Left ventricle myocardium superior (tissue), 1 donor: ENCODE measurements at places on chromosomes 7 and 10. TPM values are rescaled to one million over a fixed set of nuclear protein-coding genes. Genes with fewer than 3 reads are reported as not detected.

The SAP25 gene
- 0.77 TPM for total RNA-seq

DNA sequence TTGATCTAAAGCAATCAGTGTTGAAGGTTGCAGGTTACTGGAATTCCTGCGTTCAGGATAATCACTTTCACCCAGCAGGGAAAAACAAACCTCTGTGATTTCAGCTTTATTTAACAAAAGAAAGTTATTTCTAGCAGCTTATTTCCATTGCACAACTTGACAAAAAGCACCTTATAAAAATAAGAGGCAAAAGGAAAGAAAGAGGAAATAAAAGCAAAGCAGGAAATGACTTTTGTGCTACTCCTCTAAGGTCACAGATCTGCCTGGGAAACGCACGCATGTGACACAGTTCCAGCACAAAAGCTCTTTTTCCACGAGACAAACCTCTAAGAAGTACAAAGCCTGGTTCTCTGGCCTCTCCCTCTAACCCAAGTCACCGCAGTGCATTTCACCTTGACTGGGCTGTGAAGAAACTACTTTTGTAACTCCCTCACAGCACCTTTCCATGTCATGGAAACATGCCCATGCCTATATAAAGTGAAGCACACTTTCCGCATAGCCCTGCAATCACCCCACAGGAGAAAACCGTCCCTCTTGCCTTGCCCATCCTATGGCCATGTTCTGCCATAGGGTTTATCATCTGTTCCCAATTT, 870 bp downstream of the ANK3 start:
- no peak for DNase-seq

The CADPS2 gene
- total RNA-seq: 29.1 TPM

DNA sequence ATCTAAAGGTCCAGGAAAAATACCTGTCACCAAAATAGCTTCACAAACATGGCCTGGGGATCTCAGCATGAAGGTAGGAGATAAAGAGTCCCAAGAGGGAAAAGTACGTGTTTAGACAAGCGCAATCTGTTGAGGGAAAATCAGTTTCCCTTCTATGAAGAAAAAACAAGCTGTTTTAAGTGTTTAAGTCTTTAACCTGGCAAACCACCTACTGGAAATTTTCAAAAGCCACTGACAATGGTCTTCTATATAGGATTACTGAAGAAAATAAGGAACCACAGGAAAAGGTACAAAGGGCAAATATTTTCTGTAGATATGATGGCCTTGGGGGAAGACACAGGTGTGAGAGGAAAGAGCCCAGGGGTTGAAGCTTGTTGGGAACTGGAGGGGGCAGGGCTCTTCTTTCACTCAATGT, 21.2 kb downstream of the ALDH18A1 start:
- no peak for DNase-seq

DNA sequence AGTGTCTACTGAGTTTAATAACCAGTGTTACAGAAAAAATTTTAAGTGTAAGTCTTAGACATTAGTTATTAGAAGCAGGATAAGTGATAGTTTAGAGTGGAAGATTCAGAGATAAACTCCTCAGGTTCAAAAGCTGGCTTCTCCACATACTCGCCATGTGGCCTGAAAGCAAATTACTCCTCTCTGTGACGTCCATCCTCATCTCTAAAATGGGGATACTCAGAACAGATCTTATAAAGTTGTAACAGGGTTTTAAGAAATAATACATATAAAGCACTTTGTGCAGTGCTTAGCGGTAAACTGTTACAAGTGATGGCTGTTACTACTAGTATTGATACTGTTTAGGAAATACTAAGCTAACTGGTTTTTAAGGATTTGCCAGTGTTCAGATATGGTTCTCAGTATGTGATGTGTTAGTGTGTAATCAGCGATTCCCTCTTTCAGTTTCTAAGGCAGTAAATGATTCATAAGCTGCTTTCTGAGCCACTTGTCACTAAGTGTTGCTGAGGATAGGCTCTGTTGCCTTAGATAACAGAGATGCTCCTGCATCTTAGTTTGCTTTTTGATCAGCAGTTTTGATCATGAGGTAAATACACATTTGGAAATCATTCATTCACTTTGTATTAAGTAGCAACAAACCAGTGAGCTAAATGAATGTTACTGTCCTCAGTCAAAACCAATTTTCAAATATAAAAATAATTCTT, 58.7 kb downstream of the CYP51A1 start:
- no peak for DNase-seq

GRCh38 chr10:16811765-16812164, 5.5 kb downstream of the RSU1 start:
- DNase-seq: no peak

DNA sequence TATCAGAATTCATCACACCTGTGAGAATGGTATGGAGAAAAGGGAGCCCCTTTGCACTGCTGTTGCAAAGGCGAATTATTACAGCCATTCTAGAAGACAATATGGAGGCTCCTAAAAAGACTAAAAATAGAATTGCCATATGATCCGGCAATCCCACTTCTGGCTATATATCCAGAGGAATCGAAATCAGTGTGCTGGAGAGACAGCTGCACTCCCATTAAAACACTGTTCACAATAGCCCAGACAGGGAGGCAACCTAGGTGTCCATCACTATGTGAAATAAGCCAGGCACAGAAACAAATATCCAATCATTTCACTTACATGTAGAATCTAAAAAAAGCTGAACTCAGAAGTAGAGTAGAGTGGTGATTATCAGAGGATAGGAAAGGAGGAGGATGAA, 26.0 kb upstream of the GJD4 start:
- DNase-seq: no peak

DNA sequence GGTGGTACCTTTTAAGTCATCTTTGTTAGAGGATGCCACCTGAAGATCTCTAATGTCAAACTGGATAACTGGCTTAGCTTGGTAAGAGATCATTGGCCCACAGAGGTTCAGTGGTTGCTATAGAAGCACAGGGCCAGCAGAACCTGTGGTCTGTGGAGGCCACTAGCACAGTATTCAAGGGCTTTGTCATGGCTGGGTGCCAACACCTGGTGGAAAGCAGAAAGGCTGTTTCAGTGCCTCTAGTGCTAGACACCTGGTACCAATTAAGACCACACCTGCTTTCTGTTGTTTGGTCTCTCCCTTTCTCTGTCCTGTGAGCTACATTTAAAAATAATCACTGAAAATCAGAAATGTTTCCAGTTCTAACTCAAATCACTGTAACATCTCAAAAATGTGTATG, 10.0 kb upstream of the PCGF5 start:
- peak; percentile 39 for DNase-seq

DNA sequence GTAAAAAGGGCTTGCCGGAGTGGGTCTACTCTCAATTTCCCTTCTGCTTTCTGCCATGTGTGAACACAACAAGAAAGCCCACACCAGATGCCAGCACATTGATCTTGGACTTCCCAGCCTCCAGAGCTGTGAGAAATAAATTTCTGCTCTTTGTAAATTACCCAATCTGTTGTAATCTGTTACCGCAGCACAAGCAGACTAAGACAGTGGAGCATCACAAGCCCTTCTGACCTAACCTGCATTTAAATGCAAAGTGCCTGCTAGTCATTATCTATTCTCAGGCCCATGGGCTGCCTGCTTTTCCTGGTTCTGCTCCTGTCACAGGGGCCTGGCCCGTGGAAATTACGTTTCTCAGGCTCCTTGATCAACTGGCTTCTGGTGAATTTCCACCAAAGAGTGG, 199.3 kb upstream of the AUTS2 start:
- no peak for DNase-seq

GRCh38 chr7:74084722-74085578, 1.3 kb downstream of the LIMK1 start:
- peak; percentile 36 for DNase-seq

- no peak for DNase-seq
Measured at GRCh38 chr7:379456-380138, 89.6 kb downstream of the FOXL3 start.

The IFT22 gene
- total RNA-seq: 26.8 TPM

DNA sequence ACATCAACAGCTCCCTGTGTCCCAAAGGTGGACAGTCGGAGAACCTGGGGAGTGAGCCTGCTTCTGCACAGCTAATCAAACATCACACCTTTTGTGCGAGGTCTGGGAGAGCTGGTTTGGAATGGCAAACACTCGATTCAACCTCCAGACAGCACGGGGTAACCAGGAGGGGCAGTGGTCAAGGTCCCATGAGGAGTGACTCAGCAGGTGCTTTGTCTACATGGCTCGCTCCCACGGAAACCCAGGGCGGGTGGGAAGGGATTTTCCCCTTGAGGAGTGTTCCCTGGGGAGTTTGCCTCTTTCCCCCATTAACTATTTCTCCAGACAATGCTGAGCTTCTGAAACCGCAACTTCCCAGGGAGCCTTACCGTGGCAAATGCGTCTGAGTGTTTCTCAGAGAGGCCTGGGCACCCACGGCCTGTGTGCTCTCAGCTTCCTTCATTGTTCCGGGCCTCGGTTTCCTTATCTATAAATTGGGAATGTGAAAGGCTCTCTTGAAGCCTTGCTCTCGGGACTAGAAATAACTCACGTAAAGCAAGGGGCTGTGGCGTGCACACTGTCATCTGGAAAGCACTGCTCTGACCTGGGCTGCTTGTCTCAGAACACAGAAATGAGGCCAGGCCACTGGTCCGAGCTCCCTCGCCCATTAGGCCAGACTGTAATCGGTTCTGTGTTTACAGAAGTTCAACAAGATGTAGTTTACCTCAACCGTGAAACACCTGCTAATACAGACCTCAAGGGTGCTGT, 14.0 kb upstream of the GTPBP4 start:
- DNase-seq: no peak

GRCh38 chr10:97543025-97543546, 29.5 kb upstream of the ANKRD2 start:
- peak; percentile 77 for DNase-seq

The CYP2E1 gene
- 0.69 TPM for total RNA-seq

GRCh38 chr10:36256166-36256565, 614.1 kb upstream of the FZD8 start:
- DNase-seq: no peak

The DOCK1 gene
- 16.3 TPM for total RNA-seq

GRCh38 chr7:80842022-80842790, 76.6 kb downstream of the SEMA3C start:
- no peak for DNase-seq

- DNase-seq: no peak
Measured at GRCh38 chr7:139737221-139738100, 40.3 kb downstream of the HIPK2 start.

DNA sequence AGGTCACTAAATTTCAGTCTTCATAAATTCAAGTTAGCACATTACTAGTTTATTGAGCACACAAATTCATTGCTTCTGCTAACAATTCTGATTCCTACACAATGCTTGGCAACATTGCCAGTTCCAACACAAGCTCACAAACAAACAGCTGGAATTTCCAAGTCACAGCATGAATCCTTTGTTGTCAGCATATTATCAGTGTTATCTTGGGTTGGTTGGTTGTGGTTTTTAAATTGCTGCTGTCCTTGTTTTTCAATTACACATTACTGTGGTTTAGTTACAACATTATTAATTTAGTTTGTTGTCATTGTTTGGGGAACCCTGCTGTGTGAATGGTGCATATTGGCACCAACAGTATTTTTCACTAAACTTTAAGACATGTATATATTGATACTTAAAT, 86.0 kb upstream of the ARID5B start:
- DNase-seq: no peak

The COL28A1 gene
- total RNA-seq: 2.7 TPM

The TRIM50 gene
- total RNA-seq: 0.30 TPM
